Activated naive CD4-positive, alpha-beta T cell treated with anti-CD3 and anti-CD28 coated beads, Interleukin-2, amount 50 U/mL, for 72 hours (primary cell): ENCODE measurements at places on chromosomes 7 and 10.

GRCh38 chr7:132998763-132999162 is 83.1 kb downstream of the CHCHD3 start:
- DNase-seq = no peak

GRCh38 chr10:58266826-58267712 is 625 bp downstream of the IPMK start:
- no peak for DNase-seq

DNA sequence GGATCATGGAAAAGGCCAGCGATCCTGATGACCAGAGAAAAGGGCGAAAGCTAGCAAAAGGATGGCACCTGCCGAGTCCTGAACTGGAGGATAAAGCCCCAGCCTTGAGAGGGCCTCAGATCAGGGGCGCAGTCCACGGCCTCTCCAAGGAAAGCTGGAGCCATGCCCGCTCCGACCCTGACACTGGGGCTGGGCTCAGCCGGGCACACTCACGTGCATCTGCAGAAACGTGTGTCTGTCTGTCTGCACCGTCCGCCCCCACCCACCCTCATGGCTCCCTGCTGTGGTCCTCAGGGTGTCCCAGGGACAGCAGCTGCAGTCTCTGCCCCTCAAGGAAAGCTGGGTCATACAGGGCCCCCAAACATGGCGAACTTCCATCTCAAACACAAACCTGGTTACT is 200.5 kb downstream of the TCERG1L start:
- DNase-seq = no peak

GRCh38 chr7:81128011-81128410 is 209.2 kb upstream of the SEMA3C start:
- DNase-seq = no peak

DNA sequence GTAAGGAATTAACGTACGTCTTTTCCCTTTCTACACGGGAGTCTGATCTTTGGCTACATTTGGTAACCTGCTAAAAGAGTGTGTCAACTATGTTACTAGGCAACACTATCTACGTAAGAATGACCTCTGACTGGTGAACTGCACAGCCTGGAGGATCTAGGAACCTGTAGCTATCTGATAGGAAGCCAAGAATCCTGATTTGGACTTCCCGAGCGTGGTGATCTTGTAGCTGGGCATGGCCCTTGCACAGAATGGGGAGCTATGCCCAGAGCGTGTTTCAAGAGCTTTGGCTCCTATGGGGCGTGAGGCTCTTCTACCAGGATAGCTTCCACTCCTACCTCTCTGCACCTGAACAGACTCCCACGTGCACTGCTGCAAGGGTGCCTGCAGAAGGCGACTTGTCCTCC is 157.5 kb downstream of the TAX1BP1 start:
- no peak for DNase-seq

DNA sequence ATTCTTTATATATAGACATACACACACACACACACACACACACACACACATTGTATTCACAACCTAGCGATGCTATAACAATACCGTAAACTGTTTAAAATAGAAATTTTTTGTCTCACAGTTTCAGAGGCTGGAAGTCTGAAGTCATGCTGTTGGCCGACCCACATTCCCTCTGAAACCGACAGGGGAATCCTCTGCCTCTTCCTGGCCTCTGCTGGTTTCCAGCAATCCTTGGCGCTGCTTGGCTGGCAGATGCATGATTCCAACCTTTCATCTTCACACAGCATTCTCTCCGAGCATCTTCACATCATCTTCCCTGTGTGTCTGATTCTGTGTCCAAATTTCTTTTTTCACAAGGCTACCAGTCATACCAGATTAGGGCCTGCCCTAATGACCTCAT is 94.8 kb downstream of the CCDC71L start:
- DNase-seq = no peak

DNA sequence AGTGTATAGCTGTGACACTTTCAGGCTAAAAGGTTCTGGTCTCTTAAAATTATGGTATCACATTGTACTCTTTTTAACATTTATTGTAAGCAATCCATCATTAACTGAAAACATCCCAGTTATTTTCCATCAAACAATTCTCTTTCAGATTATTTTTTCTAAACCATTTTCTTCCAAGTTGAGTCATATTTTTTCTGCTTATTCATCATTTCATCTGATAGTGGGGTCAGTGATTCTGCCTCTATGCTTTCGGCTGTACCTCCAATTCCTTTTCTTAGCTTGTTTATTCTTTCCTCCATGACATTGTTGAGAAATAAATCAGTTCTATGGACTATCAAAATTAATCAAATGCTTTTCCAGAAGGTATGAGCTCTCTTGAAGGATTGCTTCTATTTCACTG is 609 bp upstream of the PNLIP start:
- DNase-seq = no peak

- DNase-seq = no peak
Observed at GRCh38 chr7:18235819-18236218, 208.2 kb upstream of the PRPS1L1 start.

DNA sequence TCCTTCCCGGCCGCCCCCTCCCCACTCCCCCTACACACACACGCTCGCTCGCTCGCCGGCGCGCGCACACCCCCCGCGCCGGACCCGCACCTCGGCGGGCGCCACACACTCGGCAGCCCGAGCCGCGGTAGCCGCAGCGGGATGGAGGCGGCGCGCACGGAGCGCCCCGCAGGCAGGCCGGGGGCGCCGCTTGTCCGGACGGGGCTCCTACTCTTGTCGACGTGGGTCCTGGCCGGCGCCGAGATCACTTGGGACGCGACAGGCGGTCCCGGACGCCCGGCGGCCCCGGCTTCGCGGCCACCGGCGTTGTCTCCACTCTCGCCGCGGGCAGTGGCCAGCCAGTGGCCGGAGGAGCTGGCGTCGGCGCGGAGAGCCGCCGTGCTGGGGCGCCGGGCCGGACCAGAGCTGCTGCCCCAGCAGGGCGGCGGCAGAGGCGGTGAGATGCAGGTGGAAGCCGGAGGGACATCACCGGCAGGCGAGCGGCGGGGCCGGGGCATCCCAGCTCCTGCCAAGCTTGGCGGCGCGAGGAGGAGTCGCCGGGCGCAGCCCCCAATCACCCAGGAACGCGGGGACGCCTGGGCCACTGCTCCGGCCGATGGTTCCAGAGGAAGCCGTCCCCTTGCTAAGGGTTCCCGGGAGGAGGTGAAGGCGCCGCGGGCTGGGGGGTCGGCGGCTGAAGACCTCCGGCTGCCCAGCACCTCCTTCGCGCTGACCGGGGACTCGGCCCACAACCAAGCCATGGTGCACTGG is at the start of gene SORCS3:
TSS of gene SORCS3 (plus strand) at position 104 of the 750 bp plus-strand sequence.
- no peak for DNase-seq

DNA sequence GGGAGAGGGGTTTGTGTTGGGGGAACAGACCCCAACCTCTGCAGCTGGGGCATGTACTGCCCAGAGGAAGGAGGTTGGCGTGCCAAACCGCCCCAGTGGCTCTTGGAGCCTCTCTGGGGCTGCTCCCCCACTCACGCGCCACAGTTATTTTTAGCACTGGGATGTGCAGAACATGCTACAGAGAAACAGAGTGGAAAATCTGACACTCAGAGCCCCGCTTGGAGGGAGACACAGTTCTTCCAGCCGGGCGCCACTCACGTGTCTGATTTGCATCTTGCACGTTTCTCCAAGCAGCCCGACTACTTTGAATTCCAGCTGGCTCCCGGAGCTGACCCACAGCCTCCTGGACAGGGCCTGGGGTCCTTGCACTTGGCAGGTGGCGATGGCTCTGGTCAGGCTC is 182.0 kb downstream of the RPS24 start:
- DNase-seq = no peak

- no peak for DNase-seq
Observed at GRCh38 chr7:125136341-125136740, 206.7 kb upstream of the POT1 start.

DNA sequence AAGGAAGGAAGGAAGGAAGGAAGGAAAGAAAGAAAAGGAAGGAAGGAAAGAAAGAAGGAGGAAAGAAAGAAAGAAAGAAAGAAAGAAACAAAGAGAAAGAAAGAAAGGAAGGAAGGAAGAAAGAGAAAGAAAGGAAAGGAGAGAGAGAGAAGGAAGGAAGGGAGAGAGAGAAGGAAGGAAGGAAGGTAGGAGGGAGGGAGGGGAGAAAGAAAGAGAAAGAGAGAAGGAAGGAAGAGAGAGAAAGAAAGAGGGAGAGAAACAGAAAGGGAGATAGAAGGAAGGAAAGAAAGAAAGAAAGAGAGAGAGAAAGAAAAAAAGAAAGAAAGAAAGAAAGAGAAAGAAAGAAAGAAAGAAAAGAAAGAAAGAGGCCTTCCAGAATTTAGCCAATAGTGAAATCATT is 204.9 kb downstream of the DGKB start:
- no peak for DNase-seq

- no peak for DNase-seq
Observed at GRCh38 chr10:33684211-33684611, 349.7 kb upstream of the NRP1 start.

DNA sequence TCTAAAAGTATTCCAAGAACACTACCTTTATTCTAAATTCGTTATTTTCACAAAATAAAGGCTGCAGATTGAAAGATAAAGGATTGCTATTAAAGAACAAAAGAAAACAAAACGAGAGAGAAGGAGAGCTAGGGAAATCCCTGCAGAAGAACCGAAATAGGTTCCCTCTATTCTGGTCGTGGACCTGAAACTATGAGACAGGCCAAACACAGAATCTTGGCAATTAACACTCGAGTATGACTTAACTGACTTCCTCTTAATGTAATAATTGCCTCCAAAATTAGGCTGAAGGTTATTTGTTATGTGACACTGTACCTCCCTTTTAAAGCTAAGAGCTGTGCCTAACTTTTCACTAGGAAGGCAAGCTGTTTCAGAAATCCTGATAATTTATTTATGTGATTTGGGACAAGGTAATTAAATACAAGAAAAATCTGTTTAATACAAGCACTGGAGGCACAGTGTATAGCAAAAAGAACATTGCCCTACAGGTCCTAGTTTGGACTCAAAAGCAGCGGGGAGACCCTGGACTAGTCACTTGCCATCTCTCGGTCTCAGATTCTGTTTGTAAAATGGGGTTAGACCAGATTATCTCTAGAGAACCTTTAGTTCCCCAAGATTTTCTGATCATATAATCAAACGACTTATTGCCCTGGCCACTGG is 11.6 kb downstream of the NAMPT start:
- DNase-seq = no peak

GRCh38 chr7:143504937-143505297 is 27.2 kb downstream of the TAS2R41 start:
- DNase-seq = no peak

DNA sequence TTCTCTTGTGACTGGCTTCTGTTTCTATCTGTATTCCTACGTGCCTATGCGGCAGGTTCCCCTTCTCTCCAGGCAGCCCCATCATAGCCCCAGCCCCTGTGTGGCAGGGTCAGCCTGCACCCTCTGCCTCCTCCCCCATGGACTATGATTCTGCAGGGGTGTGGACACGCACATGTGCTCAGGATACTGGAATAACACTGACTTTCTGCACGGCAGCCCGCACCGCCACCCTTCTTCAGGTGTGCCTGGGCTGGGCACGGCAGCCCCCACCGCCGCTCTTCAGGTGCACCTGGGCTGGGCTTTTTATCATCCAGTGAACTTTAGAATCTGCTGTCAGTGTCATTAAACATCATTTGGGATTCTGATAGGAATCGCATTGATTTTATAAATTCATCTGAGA is 202.6 kb upstream of the PPP2R2D start:
- no peak for DNase-seq

DNA sequence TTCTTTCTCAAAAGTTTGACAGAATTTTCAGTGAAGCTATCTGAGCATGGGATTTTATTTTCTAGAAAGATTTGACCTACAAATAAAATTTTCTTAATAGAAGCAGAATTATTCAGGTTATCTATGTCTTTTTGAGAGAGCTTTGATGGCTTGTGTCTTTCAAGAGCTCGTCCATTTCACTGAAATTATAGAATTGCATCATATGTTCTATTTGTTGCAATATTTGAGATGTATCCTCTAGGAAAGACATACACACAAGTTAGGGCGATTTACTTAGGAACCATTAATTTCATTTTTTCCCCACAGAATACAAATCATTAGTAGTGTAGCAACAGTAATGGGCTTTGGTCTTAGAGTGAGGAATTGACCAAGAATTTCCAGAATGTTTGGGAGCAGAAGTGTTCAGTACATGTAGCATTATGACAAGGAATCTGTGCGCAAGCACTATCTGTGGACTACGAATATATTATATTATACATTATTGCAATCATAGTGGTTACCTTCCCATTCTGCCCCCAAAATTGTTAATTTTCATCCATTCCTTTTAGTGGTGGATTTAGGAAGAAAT is 12.8 kb upstream of the COL17A1 start:
- no peak for DNase-seq

DNA sequence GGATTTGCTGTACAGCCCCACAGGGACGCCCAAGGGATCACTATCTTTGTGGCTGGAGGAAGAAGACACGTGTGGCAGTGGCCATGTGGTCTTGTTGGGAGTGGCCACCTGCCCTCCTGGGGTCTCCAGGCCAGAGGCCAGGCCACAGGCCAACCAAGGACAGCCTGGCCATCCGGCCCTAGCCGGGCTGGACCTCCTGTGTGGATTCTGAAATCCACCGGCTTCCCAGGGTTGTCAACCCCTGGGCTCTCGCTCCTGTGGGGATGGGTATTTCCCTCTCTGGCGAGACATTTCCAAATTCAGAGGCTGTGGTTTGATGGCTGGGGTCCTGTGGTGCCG is 31.5 kb upstream of the CFAP46 start:
- DNase-seq = no peak

DNA sequence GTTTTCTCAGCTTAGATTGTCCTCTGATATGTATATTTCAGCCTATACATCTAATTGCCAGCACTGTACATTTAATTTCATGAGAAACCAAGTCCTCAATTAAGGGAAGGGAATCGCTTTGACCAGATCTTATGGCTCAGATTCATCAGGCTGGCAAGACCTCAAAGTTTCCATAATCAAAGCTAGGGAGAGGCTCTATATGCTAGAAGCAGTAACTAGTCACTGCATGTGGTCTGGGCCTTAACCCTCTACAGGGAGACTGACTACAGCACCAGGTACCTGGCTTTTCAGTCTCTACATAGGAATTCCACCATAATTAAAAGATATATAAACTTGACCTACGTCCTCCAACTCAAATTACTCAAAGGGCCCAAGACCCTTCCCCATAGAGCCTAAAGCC is 97.4 kb upstream of the JAZF1 start:
- DNase-seq = no peak

DNA sequence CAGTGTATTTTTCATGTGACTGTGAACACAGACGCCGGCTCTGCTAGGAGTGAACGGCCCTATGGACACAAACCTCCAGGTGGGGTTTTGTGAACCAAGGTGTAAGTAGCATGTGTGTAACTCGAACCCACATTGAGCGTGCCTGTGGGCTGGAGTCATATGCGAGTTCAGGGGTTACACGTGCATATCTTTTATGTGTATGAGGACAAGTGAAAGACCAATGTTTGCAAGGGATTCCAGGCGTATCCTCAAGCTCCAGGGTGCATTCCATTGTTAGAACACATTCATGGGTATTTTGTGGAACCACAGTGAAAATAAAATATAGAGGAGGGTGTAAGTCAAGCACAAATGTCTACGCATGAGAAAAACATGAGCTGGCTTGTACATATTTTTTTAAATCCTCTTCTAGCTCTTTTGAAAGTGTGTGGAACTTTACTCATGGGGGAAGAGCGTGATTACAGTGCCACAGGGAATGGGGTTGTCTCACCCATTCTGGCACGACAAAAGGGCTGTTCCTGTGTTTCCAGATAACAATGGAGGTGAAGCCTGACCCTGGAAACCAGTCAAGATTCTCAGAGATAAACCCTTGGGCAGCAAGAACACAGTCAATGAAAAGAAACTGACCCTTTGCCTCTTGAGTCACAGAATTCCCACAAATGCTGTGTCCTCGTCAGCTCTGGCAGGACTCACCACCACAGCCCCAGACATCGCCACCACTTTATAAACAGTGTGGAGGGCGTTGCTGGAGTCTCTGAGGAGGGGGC is 37.0 kb upstream of the GOT1 start:
- DNase-seq = no peak
